Activated CD8-positive, alpha-beta memory T cell treated with anti-CD3 and anti-CD28 coated beads for 4 hours (primary cell): ENCODE measurements at places on chromosomes 5 and 9.

GRCh38 chr5:124701016-124701415, 45.4 kb downstream of the ZNF608 start:
- no peak for DNase-seq

- DNase-seq = no peak
Measured at GRCh38 chr9:100914266-100914665, 114.3 kb upstream of the PLPPR1 start.

GRCh38 chr5:143896516-143896915, 84.6 kb downstream of the HMHB1 start:
- no peak for DNase-seq

DNA sequence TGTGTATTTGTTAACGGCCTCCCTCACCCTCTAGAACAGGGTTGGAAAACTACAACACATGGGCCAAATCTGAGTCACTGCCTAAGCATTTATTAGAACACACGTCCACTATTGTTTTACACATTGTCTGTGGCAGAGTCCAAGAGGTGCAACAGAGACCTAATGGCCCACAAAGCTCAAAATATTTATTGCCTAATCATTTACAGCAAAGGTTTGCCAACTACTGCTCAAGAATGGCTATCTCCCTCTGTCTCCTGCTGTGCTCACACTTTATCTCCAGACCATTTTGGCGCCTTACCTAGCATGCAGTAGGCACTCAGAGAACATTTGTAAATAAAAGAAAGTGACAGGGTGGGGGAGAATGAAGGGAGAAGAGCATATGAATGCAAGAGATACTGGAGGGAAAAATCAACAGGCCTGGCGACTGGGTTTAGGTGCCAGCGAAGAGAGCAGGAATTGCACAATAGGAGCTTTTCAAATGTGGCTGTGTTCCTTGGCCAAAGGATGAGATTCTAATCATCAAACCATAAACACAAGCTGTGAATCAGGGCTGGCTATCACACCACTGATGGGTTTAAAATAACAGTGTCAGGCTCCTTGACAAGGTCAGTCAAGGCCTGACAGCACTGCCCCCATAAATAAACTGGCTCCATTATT, 80.3 kb downstream of the EPB41L4A start:
- no peak for DNase-seq

- no peak for DNase-seq
Measured at GRCh38 chr9:135993765-135994500, 32.8 kb upstream of the UBAC1 start.

- no peak for DNase-seq
Measured at GRCh38 chr9:132824951-132825350, 53.1 kb downstream of the AK8 start.

DNA sequence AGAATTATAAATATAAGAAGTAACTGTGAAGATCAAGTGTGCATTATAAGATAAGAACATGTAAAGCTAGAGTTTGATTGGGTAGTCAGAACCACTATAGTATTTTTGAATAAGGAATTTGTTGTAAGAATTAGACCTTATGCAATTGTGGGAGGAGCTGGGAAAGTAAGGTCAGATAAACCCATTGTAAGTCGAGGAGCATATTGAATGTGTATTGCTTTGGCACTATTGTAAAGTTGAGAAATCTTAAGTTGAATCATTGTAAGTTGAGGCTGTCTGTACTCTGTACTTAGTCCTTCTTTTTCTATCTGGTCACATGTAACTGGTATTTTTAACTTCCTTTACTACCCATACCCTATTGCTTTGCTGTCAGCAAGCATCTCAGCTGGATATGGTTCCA, 158.7 kb downstream of the CCDC171 start:
- DNase-seq = no peak

- no peak for DNase-seq
Measured at GRCh38 chr9:120911295-120911837, 15.2 kb downstream of the TRAF1 start.

DNA sequence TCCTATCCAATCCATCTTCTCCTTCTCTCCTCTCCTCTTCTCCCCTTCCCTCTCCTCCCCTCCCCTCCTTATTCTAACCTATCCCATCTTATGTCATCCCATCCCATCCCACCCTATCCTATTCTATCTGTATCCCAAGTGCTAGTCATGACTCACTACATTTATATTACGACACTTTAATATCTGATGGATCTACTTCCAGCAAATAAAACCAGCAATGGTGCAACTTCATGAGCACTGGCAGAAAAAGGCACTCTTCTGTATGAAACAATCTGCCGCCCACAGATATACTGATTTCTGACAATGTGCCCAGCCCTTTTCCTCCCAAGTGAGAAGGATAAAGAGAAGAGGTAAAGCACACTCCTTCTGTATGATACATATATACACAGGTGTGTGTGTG, 86.6 kb upstream of the ANKH start:
- no peak for DNase-seq

GRCh38 chr5:149605998-149606724, 24.9 kb downstream of the ARHGEF37 start:
- no peak for DNase-seq

GRCh38 chr5:176653401-176654385, 6.4 kb downstream of the TSPAN17 start:
- DNase-seq = peak; percentile 89

- no peak for DNase-seq
Measured at GRCh38 chr5:60332244-60333004, 367.5 kb downstream of the DEPDC1B start.

DNA sequence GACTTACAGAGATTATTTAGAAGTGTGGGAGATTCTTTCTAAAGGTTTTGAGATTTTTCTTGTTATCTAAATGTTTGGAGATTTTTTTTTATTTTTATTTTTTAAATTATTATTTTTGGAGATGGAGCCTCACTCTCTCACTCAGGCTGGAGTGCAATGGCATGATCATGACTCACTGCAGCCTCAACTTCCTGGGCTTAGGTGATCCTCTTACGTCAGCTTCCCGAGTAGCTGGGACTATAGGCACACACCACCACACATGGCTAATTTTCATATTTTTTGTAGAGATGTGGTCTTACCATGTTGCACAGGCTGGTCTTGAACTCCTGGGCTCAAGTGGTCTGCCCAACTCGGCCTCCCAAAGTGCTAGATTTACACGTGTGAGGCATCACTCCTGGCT, 694.5 kb downstream of the TLE1 start:
- DNase-seq = no peak

DNA sequence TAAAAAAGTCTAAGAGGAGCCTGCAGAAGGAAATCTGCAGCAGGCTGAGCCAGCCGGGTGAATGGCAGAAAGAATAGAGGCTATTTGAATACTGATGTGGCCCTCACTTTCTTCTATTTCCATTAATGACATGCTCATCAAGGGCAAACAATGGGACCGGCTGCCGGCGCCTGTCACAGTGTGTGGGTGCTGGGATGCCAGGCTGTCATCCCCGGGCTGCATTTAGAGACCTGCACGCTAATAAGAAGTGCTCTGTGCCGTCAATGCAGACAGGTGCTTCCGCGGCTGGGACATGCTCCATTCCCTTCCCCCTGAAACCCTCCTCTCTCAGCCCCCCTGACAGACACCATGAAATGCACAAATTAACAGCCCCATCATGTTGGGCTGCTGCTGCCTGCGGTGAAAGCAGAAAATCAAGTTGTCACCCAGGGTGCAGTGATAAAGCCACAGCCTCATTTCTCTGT, 217.7 kb upstream of the TBCA start:
- DNase-seq = no peak

DNA sequence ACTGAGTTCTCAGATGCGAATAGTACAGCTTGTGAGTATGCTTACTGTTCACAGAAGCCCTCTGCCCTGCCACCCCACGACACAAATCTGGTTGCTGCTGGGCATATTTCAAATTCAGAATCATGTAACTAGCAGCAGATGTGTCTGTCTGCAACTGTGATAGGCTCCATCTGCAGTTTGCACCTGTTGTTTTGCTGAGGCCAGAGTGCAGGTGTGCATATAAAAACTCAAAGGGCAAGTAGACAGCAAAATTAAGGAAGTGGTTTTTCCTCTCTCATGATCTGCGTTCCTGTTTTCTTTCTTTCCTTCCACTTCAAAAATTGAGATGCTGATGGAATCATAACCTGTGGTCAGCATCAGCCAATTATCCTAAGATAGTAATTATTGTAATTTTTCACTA, 1000.5 kb downstream of the PTPRD start:
- no peak for DNase-seq

DNA sequence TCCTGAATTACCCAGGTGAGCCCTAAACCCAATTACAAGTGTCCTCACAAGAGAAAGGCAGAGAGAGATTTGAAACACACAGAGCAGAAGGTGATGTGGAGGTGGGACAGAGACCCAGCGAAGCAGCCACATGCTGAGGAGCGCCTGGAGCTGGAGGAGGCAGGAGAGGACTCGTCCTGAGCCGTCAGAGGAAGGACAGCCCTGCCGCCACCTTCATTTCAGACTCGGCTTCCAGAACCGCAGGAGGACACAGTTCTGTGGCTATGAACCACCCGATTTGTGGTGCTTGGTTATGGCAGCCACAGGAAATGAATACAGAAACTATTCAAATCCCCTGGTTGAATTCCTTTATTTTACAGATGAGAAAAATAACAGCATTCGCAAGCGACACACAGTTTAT, 16.4 kb upstream of the FBP1 start:
- DNase-seq = no peak

- no peak for DNase-seq
Measured at GRCh38 chr5:167219298-167219697, 1072.1 kb upstream of the WWC1 start.

DNA sequence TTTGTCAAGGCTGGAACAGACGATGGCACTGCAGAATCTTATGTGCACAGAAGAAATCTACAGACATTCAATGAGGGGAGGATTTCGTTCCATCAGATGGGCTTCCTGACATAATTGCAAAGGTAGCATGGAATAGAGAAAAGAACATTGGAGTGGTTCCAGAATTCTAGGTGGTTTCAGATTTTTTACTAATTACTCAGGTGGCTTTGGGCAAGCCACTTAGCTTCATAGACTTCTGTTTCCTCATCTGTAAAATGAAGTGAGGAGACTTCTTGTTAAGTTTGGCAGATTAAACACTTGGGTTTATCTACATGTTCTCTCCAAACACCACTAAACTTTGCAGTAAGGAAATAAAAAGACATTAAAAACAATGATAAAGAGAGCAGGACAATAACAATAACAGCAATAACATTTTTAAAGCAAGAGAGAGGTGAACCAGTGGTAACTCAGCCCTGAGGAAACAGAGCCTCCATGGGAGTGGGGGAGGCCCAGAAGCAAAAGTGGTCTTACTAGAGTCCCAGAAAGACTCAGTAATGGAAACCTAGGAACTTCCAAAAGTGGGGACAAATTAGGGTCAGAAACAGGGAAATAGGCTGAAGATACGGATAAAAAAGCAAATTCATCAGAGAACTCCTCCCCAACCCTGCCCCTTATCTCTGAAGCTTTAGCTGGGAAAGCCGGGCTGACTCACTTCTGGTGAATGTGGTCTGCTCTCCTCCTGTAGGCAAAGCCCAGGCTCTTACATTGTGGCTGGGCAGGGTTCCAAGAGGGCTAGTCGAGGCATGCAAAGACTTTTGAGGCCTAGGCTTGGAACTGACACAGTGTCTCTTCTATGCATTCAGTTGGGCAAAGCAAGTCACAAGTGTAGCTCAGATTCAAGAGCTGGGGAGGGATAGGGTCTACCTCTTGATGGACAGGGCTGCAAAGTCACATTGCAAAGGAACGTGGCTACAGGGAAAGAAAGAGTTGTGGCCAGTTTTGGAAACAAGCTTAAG, 11.8 kb upstream of the ACTBL2 start:
- no peak for DNase-seq

GRCh38 chr9:89786655-89787054, 181.8 kb downstream of the GADD45G start:
- no peak for DNase-seq

GRCh38 chr9:128122809-128123175, 4.7 kb downstream of the PTGES2 start:
- DNase-seq = no peak

DNA sequence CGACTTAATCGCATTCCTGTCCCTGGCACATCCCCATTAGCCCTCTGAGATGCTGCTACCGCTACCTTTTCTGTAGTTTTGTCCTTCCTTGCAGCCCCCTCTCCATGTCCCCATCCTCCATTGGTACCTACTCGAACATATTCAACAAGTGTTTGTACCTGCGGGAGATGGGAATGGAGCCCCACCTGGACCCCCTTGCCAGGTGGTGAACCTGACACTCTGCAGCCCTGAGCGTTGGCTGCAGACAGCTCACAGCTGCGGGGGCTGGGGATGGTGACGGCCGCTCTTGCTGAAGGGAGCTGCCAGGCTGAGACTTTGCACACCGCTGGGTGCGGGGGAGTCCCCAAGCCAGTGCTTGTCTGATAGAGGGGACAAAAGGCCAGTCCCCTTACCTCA, 96.3 kb upstream of the DAP start:
- no peak for DNase-seq
